WERI-Rb-1 (cell line): ENCODE measurements at places on chromosomes 1 and 21.

GRCh38 chr1:31781756-31782371, 17.7 kb upstream of the ADGRB2 start:
- no peak for DNase-seq

GRCh38 chr1:21931171-21932093, 5.7 kb downstream of the HSPG2 start:
- no peak for DNase-seq

- peak; percentile 86 for DNase-seq
Measured at GRCh38 chr1:107326824-107327445, 186.1 kb downstream of the NTNG1 start.

DNA sequence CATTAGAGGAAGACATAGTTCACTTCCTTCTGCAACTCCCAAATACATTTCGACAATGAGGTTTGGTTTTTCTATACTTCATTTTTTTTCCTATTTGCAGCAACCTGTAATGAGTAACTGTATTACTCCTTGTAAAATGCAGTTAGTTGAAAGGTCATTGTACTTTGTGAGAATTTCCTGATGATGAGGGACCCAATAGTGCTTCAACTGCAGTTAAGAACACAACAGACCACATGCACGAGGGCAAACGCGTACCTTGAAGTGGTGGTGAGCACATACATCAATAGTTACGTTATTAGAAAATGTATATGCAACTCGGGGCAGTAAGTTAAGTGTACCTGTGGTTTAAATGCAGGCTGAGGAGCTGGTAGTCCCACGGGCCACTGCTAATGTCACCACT, 171.8 kb downstream of the GABPA start:
- no peak for DNase-seq

GRCh38 chr1:19802269-19802668, 2.6 kb upstream of the TMCO4 start:
- DNase-seq: no peak

DNA sequence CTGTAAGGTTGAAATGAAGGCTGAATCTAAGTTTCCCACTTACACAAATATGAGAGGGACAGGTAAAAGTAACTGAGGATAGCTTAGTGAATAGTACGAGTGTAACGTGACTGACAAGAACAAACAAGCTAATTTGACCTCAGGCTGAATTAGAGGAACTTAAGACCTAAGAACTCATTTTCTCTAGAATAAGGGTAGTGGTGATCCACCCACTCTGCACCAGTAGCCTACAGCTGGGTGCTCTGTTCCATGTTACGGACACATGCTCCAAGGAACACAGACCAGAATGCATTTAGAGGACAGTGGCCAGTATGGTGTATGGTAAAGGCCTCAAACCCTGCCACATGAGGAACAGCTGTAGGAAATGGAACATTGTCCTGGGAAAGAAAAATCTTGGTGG, 14.9 kb upstream of the TMEM9 start:
- DNase-seq: no peak

DNA sequence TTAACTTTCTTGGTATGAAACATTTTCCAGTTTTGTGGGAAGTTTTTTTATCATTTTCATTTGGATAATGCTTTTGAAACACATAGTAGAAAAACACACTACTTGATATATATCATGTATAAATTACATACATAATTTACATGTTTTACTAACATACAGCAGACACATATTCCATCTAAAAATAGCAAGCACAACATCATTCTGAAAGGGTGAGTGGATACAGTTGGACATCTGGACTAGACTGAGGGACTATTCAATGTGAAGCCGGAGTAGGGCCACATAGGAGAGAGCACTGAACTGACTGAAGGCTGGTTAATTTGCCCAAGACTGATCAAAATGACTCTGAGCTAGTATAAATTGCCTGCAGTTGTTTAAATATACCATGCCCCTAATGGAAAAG, 11.7 kb downstream of the CDKN2C start:
- DNase-seq: no peak

DNA sequence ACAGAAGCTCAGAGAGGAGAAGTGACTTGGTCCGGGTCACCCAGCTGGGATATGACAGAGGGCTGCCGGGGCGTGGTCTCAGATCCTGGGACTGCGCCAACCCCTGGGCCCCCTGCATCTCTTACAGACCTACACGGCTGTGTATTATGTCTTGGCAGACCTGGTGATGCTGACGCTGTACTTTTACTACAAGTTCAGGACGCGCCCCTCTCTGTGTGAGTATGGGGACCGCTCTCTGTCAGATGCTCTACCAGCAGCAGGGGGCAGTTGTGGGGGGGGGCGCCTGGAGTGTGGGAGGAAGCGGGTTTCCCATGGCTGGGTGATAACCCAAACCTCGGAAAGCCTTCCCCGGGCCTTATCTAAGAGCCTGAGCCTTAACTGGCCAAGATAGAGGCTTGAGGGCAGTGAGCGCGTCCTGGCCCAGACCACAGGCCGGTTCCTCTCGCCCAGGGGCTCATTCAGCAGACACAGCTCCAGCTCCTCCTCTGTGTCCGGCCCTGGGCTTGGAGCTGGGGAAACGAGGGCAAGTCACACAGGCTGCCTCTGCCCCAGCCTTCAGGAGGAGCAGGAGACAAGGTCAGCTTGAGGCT, 13.3 kb downstream of the SLC66A1 start:
- DNase-seq: no peak

GRCh38 chr1:45403298-45403697, 63.1 kb upstream of the MUTYH start:
- no peak for DNase-seq
